CD4-positive, alpha-beta T cell (primary cell): ENCODE measurements at places on chromosomes 4 and X. TPM values are rescaled to one million over a fixed set of nuclear protein-coding genes. Genes with fewer than 3 reads are reported as not detected.
A peak's percentile ranks its signal among the peaks of the same experiment; 100 is the strongest.

- no peaks in the 10 kb centered on the region for H3K27me3 ChIP-seq
- no peaks in the 10 kb centered on the region for H3K36me3 ChIP-seq
- peak overlapping the region; percentile 13 for H3K27ac ChIP-seq
- peaks cover 13% of the 10 kb centered on the region for H3K4me1 ChIP-seq
- H3K4me3 ChIP-seq: no peak overlapping the region
Measured at GRCh38 chr4:153449338-153449737, 16.8 kb upstream of the TMEM131L start.

DNA sequence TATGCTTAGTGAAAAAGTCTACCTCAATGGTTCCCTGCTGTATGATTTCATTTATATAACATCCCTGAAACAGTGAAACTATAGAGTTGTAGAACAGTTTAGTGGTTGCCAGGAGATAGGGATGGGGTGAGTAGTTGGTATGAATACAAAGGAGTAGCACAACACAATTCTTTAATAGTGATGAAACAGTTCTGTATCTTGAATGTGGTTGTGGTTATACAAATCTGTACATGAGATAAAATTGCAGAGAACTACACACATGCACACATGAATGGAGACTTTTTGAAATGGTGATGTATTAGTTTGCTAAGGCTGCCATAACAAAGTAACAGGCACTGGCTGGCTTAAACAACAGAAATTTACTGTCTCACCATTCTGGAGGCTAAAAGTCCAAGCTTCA, 677.1 kb downstream of the ADGRL3 start:
- no peaks in the 10 kb centered on the region for H3K36me3 ChIP-seq
- H3K4me1 ChIP-seq: no peaks in the 10 kb centered on the region
- no peak overlapping the region for H3K27ac ChIP-seq
- H3K4me3 ChIP-seq: no peak overlapping the region

DNA sequence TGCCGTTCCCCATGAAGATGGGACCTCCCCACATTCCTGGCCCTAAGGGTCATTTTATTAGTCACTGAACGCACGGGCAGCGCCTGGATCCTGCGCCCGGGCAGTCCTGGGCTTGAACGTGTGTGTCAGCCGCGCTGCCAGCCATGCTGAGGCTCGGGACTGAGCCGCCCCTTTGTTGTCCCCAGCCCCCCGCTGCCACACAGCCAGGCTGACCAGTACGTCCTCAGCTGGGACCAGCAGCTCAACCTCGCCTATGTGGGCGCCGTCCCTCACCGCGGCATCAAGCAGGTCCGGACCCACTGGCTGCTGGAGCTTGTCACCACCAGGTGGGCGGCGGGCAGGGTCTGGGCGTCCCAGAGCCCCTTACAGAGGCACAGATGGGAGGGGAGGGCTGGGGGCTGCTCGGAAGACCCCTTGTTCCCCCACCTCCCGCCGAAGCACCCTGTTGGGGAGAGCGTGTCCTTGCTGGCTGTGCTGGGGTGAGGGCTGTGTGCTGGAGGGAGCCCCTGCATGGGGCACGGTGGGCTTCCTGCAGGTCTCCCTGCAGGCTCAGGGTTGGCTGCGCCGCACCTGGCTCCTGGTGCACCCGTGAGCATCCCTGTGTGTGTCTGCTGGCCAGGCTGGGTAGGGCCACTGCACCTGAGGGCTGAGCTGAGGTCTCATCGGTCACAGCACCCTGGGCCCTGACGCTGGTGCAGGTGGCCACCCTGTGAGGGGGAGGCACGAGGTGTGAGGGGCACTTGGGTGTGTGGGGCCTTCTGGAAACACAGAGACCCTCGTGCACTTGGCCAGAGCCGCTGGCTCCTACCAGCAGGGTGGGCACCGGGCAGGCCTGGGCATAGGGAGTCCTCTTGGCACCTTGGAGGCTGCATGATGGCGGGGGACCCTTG, 1.0 kb downstream of the IDUA start:
- DNase-seq: no peak
- H3K36me3 ChIP-seq: peaks cover 6% of the 10 kb centered on the region
- peaks cover 36% of the 10 kb centered on the region for H3K4me1 ChIP-seq
- no peak overlapping the region for H3K27ac ChIP-seq

The GYPB gene
- total RNA-seq: not detected

The ZNF157 gene
- total RNA-seq: 0.47 TPM

The CHRNA9 gene
- not detected for total RNA-seq

The MBNL3 gene
- 19.4 TPM for total RNA-seq
